ENCODE measurements at places on chromosomes 7 and 10. TPM values are rescaled to one million over a fixed set of nuclear protein-coding genes. Genes with fewer than 3 reads are reported as not detected.

GRCh38 chr7:73851410-73852338 is 9.3 kb upstream of the TMEM270 start:
- H3K36me3 ChIP-seq, result no peaks in the 10 kb centered on the region
- H3K4me3 ChIP-seq, result no peak overlapping the region
- DNase-seq, result no peak
- peaks cover 20% of the 10 kb centered on the region for H3K27me3 ChIP-seq

- no peaks in the 10 kb centered on the region for H3K4me1 ChIP-seq
- H3K27me3 ChIP-seq, result no peaks in the 10 kb centered on the region
- no peaks in the 10 kb centered on the region for H3K36me3 ChIP-seq
- no peak overlapping the region for H3K27ac ChIP-seq
- no peak overlapping the region for H3K4me3 ChIP-seq
- no peak for DNase-seq
Observed at GRCh38 chr7:124426621-124427020, 339.0 kb downstream of the GPR37 start.

DNA sequence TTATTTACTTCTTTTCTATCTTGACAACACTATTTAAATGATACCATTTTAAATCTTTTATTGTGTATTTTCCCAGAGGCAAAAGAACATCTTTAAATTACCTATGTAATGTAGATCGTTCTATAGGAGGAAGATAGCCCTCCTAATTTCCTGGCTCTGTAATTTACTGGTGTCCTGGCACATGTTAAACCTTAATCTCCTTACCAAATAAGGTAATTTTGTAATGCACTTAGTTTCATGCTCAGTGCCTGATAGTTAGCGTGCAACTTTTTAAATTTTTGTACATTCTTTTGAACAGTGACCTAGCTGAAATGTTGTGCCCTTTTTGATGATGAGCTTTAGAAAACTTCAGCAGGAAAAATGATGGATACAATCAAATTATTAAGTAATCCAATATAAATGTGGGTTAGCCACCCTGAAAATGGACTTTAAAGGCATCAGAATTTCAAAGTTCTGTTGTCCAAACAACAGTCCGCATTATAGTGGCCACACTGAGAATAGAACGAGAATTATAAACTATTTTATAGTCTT is 81.4 kb downstream of the ABCB5 start:
- H3K27me3 ChIP-seq, result no peaks in the 10 kb centered on the region
- no peak overlapping the region for H3K27ac ChIP-seq
- H3K36me3 ChIP-seq, result no peaks in the 10 kb centered on the region
- no peak overlapping the region for H3K4me3 ChIP-seq

ANAPC16 gene
- 137 TPM for total RNA-seq

GPR26 gene
- 0.09 TPM for total RNA-seq

DNA sequence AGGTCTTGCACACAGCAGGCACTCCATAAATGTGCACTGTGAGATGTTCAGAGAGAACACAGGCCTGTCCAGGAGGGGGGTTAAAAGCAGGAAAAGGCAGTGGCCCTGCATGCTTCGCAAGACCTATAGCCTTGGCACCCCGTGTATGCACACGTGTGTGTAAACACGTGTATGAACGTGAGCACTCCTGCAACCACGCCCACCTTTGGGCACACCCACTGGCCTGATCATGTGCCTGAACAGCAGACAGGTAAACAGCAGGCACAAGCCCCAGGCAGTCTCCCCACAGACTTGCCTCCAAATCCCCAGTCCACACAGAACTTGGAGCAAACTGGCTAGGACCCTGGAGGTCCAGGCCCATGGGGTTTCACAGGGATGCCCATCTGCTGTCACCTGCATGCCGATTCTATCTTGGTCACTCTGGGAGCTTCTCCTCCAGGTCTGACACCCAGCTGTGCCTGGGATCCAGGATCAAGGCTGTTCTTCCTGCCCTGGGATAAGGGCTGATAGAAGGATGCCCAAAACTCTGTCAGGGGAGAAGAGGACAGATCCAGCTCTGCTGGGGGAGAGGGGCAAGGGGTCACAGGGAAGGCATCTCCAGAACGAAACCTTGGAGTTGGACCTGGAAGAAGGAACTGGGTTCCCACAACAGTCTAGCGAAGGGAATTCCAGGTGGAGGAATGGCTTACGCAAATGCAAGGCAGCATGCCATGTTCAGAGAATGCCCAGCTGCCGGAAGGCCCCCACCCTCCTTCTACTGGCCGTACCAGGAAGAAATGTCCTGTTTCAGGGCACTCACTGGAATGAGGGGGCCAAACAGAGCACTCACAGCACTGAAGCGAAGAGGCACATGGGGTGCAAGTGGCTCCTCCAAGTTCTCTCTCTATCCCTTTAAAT is 14.3 kb upstream of the ZMIZ1 start:
- H3K27ac ChIP-seq, result no peak overlapping the region
- no peaks in the 10 kb centered on the region for H3K36me3 ChIP-seq
- no peak for DNase-seq
- no peak overlapping the region for H3K4me3 ChIP-seq

LRRC72 gene
- not detected for total RNA-seq

- H3K36me3 ChIP-seq, result no peaks in the 10 kb centered on the region
- no peak overlapping the region for H3K27ac ChIP-seq
Observed at GRCh38 chr7:16367115-16367514, 54.2 kb downstream of the CRPPA start.

- peak overlapping the region; percentile 67 for H3K27ac ChIP-seq
Observed at GRCh38 chr7:55099821-55100543, 81.2 kb downstream of the EGFR start.

DNA sequence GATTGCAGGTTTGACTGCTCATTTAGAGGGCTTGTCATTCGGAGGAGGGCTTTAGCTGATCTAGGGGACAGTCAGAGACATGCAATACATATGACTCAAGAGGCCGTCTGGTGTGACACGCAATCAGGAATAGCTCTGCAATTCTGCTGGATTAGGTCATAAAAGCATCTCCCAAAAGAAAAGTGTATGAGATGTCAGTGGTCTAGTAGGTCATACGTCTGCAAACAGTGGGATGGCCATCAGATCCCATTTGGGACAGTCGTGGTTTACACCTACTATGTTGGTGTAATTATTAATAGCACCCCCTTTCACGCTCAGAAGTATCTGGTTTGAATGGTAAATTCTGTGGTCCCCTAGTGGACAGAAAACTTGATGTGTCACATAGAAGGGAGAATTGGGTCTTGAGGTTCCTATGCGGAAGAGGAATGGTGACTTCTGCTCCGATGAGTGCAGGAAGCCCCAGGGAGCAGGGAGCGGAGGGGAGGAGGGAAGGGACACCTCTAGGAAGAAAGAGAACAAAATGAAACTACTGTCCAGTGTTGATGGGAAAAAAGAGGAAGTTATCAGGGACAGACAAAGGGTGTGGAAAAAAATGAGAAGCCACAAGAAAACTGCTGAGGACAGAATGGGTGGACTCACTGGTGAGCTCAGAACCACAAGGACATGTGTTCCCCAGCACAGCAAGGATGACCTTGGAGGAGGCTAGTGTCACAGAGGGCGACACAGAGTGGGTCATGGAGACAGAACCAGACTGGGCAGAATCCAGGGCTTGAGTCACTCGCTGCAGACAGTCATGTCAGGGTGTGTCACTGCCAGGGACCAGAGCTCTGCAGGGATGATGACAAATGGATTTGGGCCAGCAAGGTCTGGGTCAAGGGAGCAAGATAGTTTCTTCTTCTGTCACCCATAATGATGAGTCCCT is 59.9 kb downstream of the MAP3K8 start:
- H3K4me3 ChIP-seq, result no peak overlapping the region
- DNase-seq, result no peak
- no peak overlapping the region for H3K27ac ChIP-seq
- H3K36me3 ChIP-seq, result no peaks in the 10 kb centered on the region

ESYT2 gene
- total RNA-seq, result 66.2 TPM

RNF32 gene
- total RNA-seq, result 1.2 TPM

DNA sequence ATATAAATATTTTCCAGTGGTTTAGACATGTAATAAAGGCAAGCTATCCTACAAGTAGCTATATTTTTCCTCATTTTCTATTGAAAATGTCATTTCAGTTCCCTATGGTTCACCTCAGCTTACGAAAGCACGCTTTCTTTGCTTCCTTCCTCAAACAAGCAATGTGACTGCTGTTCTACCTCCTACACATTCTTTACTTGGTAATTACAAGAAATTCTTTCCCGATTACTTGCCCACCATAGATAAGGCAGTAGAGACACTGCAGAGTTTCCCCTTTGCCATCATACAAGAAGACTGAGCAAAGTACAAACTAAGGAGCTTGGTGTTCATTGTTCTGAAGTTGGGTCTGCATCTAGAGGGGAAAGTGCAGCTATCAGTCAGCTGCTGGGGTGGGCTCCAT is 249.4 kb downstream of the CRPPA start:
- no peak overlapping the region for H3K4me3 ChIP-seq
- DNase-seq, result no peak
- H3K27me3 ChIP-seq, result no peaks in the 10 kb centered on the region
- no peak overlapping the region for H3K27ac ChIP-seq
- no peaks in the 10 kb centered on the region for H3K36me3 ChIP-seq

PLXNA4 gene
- 0.66 TPM for total RNA-seq

FAM237B gene
- not detected for total RNA-seq

DNA sequence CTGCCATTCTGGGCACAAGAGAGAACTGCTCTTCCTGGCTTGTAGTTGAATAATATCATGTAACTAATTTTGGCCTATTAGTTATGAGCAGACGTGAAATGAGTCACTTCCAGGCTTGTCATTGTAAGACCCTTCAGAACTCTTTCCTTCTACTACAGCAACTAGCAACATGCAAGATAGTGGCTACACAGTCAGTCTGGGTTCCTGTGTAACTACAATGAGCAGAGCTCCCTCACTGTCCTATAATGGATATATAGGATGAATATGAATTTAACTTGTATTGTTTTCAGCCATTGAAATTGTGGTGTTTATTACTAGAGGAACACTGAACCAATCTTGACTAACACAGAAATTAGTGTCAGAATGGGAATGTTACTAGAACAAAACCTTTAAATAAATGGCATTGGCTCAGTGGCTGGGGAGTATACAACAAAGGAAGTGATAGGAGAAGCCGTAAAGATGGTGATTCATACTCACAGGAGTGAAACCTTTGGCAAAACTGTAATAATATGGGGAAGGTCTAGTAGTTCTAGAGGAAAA is 2.9 kb upstream of the MTPN start:
- no peak overlapping the region for H3K4me3 ChIP-seq
- peaks cover 10% of the 10 kb centered on the region for H3K4me1 ChIP-seq
- no peak overlapping the region for H3K27ac ChIP-seq
- no peaks in the 10 kb centered on the region for H3K36me3 ChIP-seq
- DNase-seq, result no peak

DNA sequence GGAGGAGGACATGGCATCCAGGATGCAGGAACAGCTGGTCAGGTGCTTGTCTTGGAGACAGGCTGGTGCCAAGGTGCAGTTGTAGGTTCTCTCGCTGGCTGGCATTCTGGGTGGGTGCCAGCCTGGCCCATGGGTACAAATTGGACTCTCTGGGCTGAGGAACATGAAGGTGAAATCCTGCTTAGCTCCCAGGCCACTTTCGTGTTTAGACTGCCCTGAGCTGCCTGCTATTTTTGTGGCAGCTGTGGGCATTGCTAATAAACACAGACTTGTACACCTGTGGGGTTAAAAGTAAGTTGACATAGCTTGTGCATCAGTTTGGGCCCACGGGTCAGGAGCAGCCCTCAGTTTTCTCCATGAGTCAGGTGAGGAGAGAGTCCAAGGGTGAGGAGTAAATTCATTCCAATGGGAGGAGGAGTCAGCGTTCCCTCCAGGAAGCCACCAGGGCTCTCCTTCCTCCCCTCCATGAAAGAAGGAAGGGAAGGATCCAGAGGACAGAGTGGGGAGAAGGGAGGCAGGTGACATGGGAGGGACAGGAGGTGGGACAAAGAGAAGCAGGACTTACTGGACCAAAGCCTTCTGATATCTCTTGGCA is 380.0 kb downstream of the GLRX3 start:
- H3K4me1 ChIP-seq, result no peaks in the 10 kb centered on the region
- no peaks in the 10 kb centered on the region for H3K36me3 ChIP-seq
- no peak overlapping the region for H3K27ac ChIP-seq
- DNase-seq, result no peak
- H3K4me3 ChIP-seq, result no peak overlapping the region

- no peak overlapping the region for H3K4me3 ChIP-seq
- DNase-seq, result no peak
- H3K36me3 ChIP-seq, result peaks cover 6% of the 10 kb centered on the region
- H3K27me3 ChIP-seq, result no peaks in the 10 kb centered on the region
Observed at GRCh38 chr7:127809261-127809702, 157.3 kb downstream of the SND1 start.

OGDHL gene
- total RNA-seq, result 0.61 TPM

DNA sequence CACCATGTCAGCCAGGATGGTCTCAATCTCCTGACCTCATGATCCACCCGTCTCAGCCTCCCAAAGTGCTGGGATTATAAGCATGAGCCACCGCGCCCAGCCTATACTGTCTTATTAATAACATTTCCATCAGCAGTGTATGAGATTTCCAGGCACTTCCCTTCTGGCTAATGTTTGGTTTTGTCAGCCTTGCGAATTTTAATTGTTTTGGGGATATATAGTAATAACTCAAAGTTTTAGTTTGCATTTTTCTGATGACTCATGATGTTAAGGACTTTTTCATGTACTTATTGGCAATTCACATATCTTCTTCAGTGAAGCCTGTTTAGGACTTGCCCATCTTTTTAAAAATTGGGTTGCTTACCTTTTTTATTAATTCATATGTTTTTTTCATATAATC is 76.0 kb downstream of the TMEM270 start:
- no peak overlapping the region for H3K4me3 ChIP-seq
- H3K27ac ChIP-seq, result no peak overlapping the region
- DNase-seq, result no peak
- no peaks in the 10 kb centered on the region for H3K4me1 ChIP-seq
- no peaks in the 10 kb centered on the region for H3K36me3 ChIP-seq
- no peaks in the 10 kb centered on the region for H3K27me3 ChIP-seq

AZGP1 gene
- 0.76 TPM for total RNA-seq

- H3K4me1 ChIP-seq, result no peaks in the 10 kb centered on the region
- no peak overlapping the region for H3K27ac ChIP-seq
- no peaks in the 10 kb centered on the region for H3K27me3 ChIP-seq
Observed at GRCh38 chr10:122550983-122551382, 9.6 kb upstream of the DMBT1 start.

DNA sequence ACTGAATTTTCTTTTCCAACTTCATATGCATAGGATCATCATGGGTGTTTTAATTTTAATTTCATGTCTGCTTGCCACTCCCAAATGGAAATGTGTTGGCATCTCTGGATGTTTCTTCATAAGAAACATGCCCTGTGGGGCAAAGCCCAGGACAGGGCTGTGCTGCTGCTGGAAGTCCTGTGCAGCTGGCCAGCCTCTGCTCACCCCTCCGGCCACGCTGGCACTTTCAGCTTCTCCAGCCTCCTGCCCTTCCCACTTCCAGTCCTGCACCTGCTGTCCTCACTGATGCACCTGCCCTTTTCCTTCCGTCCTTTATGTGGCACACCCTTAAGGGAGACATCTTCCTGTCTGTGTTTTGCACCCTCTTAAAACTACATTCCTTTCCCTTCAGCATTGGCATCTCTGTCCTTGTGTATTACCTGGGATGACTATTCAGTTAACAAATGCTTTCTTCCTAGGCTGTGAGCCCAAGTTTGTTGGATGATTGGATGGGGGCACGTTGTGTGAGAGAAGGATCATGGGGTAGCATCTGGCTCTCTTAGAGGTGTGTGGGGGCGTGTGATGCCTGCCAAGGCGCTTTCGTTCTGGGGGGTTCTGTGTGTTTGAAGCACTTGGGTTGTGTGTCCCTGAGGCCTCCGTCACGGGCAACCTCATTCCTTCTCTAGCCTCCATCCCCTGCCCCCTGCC is 56.8 kb downstream of the TCF7L2 start:
- no peaks in the 10 kb centered on the region for H3K36me3 ChIP-seq
- no peak overlapping the region for H3K4me3 ChIP-seq
- DNase-seq, result no peak
- H3K27me3 ChIP-seq, result peaks cover 7% of the 10 kb centered on the region
- peaks cover 25% of the 10 kb centered on the region for H3K4me1 ChIP-seq
